ENCODE measurements at places on chromosomes 3 and 15. TPM values are rescaled to one million over a fixed set of nuclear protein-coding genes. Genes with fewer than 3 reads are reported as not detected.

Gene SQOR
- 86.0 TPM for total RNA-seq

Gene ADGRG7
- 1.1 TPM for total RNA-seq

Gene OXTR
- 12.1 TPM for total RNA-seq

Gene NEK10
- 7.0 TPM for total RNA-seq

Gene GRK7
- total RNA-seq = under 0.01 TPM

Gene ZCWPW2
- 0.87 TPM for total RNA-seq

Gene GSK3B
- total RNA-seq = 48.9 TPM

Gene RTP3
- not detected for total RNA-seq

Gene AAGAB
- 51.2 TPM for total RNA-seq

Gene FYCO1
- 29.9 TPM for total RNA-seq

Gene ZIC4
- total RNA-seq = not detected

Gene TOPAZ1
- not detected for total RNA-seq

Gene ZBED2
- under 0.01 TPM for total RNA-seq

Gene KCNMB2
- total RNA-seq = 0.87 TPM

Gene DLL4
- total RNA-seq = 0.66 TPM

Gene KPNA4
- 36.6 TPM for total RNA-seq

Gene GPR156
- 0.55 TPM for total RNA-seq

Gene RASGRP1
- 0.22 TPM for total RNA-seq

Gene HHLA2
- total RNA-seq = not detected

Gene TAGLN3
- total RNA-seq = 29.5 TPM

Gene CPLX3
- total RNA-seq = not detected

Gene COL6A5
- total RNA-seq = under 0.01 TPM

Gene PPARG
- total RNA-seq = 35.6 TPM

Gene CAPN3
- total RNA-seq = 0.44 TPM

Gene CYP1A1
- total RNA-seq = not detected

Gene ANKDD1A
- 3.1 TPM for total RNA-seq

Gene RAB5A
- total RNA-seq = 65.5 TPM

Gene GPR149
- not detected for total RNA-seq

Gene CD200R1L
- not detected for total RNA-seq

Gene CTXN2
- total RNA-seq = not detected

Gene TMEM87A
- total RNA-seq = 68.0 TPM

Gene SCAANT1
- not detected for total RNA-seq

Gene ADAMTSL3
- 0.22 TPM for total RNA-seq

Gene A4GNT
- total RNA-seq = not detected

Gene PRSS50
- 0.12 TPM for total RNA-seq

Gene TRIM42
- total RNA-seq = not detected

Gene ECE2
- total RNA-seq = not detected

Gene IL5RA
- not detected for total RNA-seq

Gene EHD4
- 21.9 TPM for total RNA-seq

Gene ZNF860
- total RNA-seq = 0.37 TPM

Gene KNSTRN
- 45.1 TPM for total RNA-seq

Gene LRRC34
- 11.1 TPM for total RNA-seq

Gene LRRK1
- 10.6 TPM for total RNA-seq

Gene CLDN18
- 0.12 TPM for total RNA-seq

Gene SLC22A13
- total RNA-seq = 0.22 TPM

Gene PSTPIP1
- total RNA-seq = 0.11 TPM

Gene LRRC2
- total RNA-seq = 7.4 TPM

Gene SEMA5B
- total RNA-seq = not detected
